Femur (tissue), 1 donor: ENCODE measurements at places on chromosomes 5 and 9.

DNA sequence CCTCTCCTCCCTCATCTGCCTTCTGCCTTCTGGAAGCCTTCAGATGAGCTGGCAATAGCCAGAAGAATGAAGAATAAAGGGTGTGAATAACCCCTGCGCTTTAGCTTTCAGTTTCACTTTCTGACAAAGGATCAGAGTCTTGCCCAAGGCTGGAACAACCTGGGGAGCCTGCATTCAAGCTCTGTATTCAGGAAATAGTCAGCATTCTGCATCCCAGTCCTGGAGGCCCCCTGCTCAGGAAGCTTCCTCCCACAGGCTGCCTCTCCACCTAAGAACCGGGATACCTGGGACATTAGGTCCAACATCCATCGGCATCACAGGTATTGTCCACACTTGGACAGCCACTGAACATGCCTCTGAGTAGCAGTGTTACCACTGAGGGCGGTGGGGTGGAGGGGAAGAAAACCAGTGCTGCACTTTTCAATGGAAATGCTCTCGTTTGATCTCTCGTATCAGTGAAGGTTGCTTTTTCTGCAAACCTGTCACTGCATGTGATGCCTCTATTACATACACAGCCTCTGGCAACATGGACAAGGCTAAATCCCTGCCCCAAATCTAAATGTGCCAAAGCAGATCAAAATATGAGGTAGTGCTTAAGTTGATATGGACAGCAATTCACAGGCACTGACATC, 39.8 kb upstream of the ACO1 start:
- DNase-seq, result no peak

DNA sequence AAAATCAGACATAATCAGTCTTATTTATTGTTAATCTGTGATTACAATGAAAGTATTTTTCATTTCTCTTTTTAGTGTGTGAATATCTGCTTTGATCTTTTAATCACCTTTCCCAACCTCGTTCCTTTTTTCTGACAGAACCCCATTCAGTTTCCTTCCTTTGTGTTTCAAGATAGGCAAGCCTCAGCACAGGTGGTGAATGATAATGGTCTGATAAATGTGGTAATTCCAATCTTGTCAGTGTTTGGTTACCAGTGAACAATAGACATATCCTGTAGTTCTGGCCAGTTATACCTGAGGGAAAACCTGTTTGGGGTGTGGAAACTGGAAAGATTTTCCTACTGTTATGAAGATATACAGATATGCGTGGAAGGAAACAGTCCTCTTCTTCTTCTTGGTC, 13.5 kb downstream of the STX17 start:
- DNase-seq, result no peak

- no peak for DNase-seq
Measured at GRCh38 chr5:175713930-175714329, 56.1 kb downstream of the HRH2 start.

DNA sequence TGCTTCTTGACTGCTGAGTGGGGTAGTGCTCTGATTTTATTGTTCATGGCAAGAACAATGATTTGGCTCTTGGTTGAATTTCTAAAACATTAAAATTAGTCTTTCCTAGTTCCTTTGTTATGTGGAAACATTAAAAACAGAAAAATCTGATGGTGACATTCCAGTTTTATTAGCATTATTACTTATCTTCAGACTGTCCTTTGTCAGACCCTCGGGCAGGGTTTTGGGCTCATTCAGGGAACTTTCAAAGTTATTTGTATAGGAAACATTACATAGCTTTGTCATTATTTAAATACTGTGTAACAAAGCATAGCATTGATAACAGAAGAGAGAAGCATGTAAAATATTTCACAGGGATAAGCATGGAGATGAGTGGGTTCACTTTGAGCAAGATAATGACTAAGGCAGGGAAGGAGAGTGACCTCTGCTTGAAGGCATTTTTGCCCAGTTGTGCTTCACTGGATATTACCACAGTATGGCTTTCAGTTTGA, 119.9 kb downstream of the KDM4C start:
- DNase-seq, result no peak

DNA sequence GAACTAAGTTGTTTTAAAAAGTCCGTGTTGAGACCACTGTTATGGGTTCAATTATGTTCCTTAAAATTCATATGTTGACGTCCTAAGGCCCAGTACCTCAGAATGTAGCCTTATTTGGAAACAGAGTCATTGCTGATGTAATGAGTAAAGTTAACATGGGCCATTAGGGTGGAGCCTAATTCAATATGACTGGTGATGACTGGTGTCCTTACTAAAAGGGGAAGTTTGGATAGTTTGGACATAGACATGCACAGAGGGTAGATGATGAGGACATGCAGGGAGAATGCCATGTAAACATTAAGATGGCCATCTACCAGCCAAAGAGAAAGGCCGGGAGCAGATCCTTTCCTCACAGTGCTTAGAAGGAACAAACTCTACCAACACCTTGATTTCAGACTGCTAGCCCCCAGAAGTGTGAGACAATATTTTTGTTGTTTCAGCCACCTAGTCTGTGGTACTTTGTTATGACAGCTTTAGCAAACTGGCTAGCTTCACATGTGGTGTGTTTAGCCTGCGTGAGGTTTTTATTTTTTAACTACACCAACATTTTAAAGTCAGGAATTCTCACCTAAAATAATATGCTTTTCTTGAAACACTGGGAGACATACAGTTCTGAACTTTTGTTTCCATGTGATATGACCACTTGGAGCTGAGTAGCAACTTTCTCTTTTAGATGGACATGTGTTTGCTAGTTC, 135.3 kb downstream of the YIPF5 start:
- no peak for DNase-seq

- DNase-seq, result no peak
Measured at GRCh38 chr9:129879103-129879699, 43.9 kb downstream of the USP20 start.

DNA sequence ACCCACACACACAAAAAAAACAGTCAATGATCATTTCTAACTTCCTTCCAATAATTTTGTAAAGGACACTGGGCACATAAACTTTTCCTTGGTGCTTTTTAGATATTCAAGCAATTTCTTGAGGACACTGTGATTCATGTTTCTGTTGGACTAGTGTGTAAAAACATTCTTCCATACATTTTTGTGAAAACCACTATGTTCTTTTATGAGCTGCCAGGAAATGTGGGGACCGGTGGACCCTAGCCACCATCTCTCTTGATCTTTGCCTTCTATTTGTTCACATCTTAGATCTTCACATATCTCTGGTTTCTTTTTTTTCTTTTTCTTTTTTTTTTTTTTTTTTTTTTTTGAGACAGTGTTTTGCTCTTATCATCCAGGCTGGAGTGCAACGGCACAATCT, 287.4 kb downstream of the GLIS3 start:
- no peak for DNase-seq

DNA sequence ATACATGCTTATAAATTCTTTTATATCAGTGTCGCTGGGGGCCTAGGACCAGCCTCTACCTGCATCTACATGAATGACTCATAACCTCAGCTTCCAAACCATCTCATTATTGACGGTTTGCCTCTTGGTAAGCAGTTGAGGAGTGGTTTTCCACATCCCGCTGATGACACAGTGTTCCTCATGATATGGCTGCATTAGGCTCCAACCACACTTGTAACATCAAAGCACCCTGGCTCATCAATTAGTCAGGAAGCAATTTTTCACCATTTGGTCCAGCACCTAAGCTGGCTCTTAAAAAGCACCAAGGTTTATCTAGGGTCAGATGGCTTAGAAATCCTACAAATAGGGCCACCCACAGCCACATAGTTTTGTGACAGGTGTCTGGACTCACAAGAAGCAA, 402.4 kb downstream of the ARHGEF28 start:
- no peak for DNase-seq

- DNase-seq, result peak; percentile 26
Measured at GRCh38 chr9:128257086-128257825, 18.6 kb downstream of the GOLGA2 start.

- DNase-seq, result no peak
Measured at GRCh38 chr5:42912184-42912798, 100.6 kb upstream of the SELENOP start.

DNA sequence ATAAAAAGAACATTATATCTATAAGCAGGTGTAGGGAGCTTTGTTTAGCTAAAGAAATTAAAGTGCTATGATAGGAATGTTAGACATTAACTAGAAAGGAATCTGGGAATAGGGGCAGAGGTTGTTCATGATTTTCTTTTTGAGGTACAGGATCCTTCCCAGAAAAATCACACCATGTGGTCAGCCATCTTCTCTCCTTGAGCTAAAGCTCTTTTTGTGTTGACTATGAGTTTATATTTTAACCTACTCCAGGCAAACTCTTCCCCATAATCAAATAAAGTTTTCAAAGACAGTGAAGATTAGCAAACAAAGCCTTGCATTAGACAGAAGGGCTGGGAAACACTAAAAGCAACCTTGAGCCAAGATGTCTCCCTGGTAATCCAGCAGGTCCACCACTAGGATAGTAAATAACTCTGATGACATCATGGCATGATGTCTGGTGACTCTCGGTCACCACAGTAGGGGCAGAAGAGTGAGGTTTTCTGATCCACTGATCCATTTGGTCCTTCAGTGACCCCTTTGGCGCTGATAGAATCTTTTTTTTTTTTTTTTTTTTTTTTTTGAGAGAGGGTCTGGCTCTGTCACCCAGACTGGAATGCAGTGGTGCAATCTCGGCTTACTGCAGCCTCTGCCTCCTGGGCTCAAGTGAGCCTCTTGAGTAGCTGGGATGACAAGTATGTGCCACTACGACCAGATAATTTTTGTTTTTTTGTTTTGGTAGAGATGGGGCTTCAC, 30.6 kb upstream of the IL6ST start:
- no peak for DNase-seq

DNA sequence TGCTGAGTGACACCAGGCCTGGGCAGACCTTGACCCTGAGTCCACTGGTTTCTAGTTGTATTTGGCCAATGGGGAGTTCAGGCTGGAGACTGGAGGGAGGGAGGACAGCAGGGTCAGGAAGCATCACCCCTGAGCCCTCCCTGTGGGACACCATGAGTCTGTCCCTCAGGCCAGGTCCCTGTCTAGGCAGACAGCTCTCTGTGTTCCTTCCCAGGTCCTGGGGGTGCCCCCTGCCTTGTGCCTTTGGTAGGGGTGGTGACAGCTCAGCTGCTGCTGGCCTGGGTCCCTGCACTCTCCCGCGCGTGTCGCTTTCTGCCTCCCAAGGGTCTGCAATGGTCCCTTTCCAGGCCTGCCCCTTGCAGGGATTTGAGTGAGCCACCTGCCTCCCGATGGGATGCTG, 125.5 kb downstream of the OLFM1 start:
- no peak for DNase-seq

GRCh38 chr9:26974927-26975326, 18.7 kb downstream of the IFT74 start:
- DNase-seq, result no peak

GRCh38 chr5:133783481-133783880, 171.1 kb upstream of the FSTL4 start:
- no peak for DNase-seq

GRCh38 chr5:143023411-143024096, 253.4 kb downstream of the ARHGAP26 start:
- peak; percentile 52 for DNase-seq

DNA sequence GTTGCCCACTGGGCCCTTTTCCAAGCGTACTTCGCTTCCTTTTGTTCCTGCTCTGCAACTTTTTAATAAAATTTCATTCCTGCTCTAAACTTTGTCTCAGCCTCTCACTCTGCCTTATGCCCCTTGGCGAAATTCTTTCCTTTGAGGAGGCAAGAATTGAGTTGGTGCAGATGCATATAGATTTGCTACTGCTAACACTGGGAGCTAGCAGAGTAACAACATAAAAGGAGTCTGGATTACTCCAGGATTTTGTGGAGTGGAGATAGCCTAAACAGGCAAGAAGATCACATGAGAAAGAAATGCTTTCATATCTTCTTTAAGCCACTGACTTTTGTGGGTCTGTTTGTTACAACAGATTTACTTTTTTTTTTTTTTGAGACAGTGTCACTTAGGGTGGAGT, 12.9 kb upstream of the RFESD start:
- DNase-seq, result no peak

DNA sequence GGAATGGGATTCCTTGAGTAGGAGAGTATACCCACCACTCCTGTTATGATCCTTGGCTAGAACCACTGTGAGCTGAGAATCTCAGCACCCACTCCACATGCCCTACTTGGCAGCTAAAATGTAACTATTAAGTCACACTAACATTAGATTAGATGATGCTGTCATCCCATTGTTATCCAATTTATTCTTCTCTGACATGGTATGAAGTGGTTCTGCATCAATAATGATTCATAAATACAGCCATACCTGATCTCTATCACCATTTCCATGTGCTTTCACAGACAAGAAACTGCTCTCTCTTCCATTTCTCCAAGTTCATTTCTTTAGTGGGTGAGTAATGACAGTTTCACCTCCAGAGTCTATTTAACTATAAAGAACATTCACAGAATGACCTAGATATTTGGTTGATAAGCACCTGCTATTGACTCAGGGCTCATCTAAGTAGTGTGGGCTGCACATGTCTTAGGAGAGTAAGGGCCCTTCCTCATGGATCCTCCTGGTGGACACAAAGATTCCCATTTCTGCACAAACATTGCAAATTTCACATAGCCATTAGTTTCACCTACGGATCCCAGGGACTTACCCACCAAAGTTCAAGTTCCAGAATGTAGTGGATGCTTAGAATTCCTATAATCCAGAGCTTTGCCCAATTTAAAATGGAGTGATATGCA, 187.9 kb downstream of the EBF1 start:
- no peak for DNase-seq

DNA sequence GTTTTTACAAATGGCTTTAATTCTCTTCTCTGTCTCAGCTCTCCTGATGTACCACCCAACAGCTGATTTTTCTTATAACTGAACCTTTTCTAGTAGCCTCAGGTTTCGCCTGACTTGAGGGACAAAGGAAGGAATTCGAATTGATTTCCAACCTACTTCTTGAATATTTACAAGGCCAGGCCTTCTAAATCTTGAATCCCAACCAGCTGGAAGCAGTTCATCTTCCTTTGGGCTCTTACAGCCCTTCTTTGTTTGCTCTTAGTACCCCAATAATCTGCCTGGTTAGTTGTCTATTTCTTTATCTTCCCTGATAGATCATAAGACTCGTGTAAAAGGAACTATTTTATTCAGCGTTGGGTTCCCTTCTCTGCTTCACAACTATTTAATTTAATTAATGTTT, 95.9 kb downstream of the NLN start:
- no peak for DNase-seq

DNA sequence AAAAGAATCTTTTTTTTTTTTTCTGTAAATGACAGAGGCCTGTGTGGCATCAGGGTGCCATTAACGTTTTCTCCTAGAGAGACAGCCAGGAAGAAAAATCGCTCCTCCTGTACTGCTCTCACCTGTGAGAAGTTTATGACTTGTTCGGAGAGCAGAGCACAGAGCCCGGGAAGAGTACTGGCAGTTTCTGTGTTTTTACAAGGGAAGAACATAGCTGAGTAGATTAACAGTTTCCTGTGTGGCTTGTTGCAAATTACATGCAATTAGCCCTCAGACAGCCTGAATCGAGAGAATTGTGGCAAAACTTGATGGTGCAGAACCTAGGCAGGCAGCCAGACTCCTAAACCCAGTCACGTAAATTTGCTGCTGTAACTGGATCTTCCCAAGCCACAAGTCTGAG, 32.1 kb downstream of the PRKACG start:
- peak; percentile 60 for DNase-seq

- no peak for DNase-seq
Measured at GRCh38 chr9:124754289-124754688, 16.8 kb downstream of the NR6A1 start.
